Urothelium cell line (cell line): ENCODE measurements at places on chromosomes 12 and 14.

- no peak for DNase-seq
These were observed 273.9 kb downstream of the TMEM132D start for GRCh38 chr12:129629901-129630300.

DNA sequence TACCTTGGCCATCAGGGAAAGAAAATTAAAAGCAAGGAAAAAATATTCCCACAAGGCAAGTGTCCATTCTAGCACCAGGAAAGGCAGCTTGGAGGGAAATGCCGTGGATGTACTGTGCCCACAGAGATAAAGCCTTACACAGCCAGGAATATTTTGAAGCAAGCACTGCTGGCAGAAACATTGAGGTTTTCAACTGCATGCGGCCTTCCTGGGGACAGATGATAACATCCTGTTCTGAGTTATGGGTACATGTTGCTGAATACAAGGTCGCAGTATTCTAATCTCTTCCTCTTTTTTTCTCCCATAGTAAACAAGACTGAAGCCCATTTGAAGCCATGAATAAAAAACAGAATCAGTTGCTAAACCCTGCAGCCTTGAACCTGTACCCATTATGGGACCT is 197.1 kb downstream of the BTG1 start:
- no peak for DNase-seq

- no peak for DNase-seq
These were observed 56.5 kb upstream of the HIF1A start for GRCh38 chr14:61638595-61639387.

- DNase-seq = no peak
These were observed 1.6 kb downstream of the IRAK4 start for GRCh38 chr12:43760396-43760795.

GRCh38 chr12:1778911-1779310 is 41.5 kb upstream of the LRTM2 start:
- DNase-seq = no peak

DNA sequence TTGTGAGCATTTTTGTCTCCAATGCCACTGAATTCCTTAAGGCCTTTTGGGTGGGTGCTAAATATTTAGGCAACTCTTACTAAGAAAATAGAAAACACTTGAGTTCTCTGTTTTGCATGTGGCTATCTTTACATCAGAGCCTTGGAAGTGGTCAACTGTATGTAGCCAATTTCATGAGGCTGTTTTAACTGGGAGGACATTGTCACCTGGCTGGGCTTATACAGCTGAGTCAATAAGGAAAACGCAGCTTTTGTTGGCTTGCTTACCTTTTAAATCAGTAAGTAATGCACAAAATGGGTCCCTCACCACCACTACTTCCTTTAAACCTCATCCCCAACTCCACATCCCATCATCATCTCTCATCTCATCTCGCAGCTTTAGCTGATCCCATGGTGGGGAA is 194.3 kb downstream of the RGS6 start:
- DNase-seq = no peak

DNA sequence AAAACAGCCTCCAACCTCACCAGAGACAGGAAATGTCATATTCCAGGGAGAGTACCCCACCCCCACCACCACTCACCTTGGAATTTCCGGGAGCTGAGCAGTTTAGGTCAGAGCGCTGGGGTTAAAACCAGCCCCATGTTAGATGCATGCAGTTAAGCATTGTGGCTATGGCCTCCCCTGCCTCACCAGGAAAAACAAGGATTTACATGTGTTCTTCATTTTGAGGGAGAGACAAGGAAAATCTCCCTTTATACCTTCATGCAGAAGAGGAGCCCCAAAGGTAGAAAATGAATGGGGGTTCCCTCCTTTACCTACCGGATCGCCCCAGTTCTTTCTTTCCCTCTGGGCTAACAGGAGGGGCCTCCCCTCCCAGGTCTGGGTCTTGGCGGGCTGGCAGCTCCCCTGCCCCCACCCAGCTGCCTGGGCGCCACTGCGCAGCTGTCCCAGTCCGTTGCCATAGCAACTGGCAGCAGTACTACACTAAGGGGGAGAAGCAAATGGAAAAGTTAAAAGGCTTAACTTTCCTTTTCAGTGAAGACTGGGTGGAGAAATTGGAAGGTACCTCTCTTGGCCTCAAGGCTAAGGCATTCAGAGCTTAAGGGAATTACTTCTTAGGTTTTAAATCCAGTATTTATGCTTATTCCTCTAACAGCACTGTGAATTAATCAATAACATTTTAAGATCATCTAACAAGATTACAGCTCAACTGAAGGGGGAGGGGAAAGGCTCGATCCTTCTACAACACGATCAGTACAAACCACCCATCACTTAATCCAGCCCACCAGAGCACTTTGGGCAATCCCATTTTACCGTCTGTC is 20.5 kb downstream of the CBX5 start:
- DNase-seq = peak; percentile 94

- DNase-seq = peak; percentile 6
These were observed 234.0 kb downstream of the ETNK1 start for GRCh38 chr12:22858849-22859570.
